ENCODE measurements at places on chromosomes 7 and 10.

DNA sequence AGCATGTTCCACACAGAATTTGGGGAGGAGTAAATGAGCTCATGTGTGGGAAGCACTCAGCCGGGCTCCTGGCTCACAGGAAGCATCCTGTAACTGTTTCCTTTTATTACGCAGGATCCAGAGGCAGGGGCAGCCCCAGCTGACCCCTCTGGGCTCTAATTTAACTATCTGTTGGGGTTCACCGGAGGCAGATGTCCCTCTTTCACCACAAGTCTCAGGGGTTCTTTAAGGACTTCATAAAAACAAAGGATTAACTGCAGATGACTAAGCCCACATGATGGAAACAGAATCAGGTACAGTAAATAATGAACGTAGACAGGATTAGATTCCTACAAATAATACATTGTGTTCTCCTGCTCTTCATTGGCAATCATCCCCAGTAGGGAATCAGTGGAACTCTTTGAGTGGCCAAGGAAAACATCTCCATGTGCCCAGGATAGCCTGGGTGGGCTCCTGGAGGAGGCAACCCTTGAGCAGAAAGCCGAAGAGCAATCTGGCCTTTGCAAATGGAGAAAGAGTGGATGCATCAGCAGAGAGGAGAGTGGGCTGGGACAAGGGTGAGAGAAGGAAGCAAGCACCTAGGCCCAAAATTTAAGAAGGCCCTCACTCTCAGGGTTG lies 24.6 kb downstream of the TBXAS1 start:
- DNase-seq = no peak

DNA sequence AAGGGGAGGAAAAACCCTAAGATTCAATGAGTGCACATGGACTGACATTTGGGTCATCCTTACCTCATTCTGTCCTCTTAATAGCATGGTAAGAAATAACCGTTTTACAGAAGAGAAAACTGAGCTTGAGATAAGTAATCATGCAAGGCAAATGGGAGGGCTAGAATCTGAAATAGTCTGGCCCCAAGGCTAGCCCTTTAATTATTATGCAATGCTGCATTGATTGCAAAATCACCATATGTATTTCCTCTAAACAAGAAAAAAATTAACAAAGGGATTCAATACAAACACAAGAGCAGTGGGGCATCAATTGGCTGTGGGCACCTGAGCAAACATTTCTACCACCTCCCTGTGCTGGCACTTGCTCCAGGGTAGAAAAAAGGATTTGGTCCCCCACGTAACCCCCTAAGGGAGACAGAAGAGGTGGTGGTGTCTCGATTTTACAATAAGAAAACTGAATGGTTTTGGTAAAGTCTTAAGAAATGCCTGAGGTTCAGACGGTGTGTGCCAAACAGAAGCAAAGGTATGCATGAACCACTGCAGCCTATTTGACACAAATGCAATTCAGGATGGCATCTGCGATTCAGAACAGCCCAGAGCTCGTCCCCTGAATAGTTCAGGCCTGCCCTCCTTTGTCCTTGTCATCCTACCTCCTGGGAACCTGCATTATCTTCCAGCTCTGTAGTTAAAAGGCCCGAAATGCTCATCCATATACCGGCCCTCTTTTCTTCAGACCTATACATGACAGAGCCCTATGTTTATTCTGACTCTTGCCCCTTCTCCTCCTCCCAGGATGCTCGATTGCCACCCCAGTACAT lies 23.6 kb downstream of the PIP4K2A start:
- no peak for DNase-seq

- no peak for DNase-seq
Observed at GRCh38 chr7:134454277-134454676, 4.6 kb downstream of the AKR1B1 start.

DNA sequence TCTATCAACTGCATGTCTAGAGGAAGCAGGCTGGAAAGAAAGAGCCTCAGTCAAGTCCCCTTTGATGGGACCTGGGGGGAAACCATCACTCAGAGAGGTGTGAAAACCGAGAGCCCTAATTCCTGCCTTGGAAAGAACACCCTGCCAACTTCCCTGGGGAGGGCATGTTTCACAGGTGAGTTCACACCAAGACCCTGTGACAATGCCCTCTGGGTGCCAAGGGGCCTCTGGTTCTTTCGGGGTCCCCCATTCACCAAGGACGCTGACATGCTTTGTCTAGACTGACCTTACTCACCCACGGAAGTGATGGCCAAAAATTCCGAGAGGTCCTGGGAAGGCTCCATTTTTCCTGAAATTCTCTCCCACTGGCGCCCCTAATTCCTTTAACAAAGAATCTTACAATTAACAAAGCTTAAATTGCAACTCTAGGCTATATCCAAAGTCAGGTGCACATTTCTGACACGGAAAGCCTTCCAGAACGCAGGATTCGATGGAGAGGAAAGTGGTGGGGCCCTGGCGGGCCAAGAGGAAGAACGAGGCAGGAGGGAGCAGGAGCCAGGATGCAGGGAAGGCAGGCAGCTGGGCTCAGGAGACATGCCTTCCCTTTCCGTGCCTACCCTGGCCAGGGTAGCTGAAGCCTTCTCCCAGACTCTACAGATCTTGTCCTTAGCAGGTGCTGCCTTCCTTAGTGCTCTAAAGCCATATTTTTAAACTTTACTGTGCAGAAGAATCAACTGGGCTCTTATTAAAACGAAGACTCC lies 23.7 kb downstream of the VSTM4 start:
- DNase-seq = peak; percentile 44

DNA sequence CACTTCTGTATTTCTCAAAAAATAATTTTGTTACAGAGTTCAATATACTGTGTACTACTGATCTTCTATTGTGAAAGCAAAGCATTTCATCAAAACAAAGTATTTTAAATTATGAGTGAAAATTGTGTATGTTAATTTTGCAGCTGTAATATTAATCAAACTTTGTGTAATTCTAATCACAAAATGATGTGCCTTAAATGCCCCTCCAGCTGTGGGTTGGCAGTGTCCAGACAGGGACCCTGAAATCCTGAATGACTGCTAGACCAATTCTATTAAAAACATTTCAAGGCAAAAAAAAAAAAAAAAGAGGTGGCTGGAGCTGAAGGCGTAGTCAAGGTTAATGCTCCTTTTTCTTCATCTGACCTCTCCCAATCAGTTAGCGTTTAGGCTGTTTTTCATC lies 36.2 kb downstream of the SCD start:
- no peak for DNase-seq

GRCh38 chr10:75437693-75438092 lies 6.3 kb downstream of the LRMDA start:
- no peak for DNase-seq

DNA sequence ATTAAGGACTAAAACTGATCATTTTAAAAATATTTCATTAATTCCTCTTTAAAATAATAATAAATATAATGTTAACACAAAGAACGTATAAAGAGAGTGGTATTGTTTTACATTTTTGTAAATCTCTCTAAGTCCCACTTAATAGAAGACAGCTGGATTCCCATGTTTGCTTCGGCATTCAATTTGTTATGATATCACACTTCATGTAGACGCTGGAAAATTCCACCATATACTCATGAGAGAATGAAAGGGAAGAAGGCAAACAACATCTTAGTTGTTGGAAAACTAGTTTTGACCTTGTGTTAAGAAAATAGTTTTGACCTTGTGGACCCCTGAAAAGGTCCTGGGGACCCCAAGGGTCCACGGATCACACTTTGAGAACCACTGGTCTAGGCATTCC lies 85.3 kb upstream of the MGMT start:
- DNase-seq = no peak

DNA sequence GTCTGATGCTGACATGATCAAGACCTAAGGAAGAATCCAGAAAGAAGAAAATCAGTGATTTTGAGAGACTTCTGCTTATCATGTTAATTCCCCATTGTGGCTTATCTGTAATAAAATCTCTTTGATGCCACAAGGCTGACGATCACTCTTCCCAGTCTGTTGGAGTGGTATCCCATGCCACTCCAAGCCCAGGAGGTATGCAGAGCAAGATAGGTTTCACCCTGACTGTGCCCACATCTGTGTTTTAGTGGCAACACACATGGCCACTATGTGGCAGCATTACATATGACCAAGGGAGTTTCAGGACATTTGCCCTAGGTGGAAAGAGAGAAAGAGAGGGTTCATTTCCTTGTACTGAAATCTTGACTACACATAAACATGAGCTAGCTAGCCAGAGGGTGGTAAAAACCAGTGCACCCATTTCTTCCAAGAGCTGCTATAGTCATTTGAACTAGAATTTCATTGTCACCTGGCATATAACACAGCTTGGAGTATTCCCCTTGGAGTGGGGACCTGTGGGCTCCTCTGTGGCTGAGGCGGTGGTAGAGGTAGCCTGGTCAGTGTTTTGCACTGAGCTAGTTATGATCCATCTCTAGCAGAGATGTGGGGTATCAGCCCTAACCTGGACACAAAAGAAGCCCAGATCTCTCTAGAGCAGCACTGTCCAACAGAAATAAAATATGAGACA lies 20.8 kb downstream of the LAMB4 start:
- DNase-seq = no peak

DNA sequence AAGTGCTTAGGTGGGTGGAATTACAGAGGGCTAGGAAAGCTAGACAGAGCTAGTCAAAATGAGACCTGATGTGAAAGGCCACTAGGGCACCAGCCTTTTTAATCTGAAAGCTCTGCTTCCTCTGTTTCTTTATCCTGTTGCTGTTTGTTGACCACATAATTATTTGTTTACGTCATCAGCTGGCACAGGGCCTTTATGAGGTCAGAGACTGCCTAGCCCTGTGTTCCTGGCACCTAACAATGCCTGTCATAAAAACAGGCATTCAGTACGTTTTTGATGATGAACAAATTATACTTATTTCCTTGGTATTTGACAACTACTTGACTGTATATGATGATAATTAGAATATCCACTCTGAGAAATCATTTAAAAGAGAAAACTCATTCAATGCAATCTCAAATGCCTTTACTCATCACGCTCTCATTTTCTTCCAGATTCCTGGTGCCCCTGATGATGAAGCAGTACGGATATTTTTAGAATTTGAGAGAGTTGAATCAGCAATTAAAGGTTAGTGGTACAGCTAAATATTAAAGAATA lies 26.0 kb downstream of the RBM17 start:
- no peak for DNase-seq

DNA sequence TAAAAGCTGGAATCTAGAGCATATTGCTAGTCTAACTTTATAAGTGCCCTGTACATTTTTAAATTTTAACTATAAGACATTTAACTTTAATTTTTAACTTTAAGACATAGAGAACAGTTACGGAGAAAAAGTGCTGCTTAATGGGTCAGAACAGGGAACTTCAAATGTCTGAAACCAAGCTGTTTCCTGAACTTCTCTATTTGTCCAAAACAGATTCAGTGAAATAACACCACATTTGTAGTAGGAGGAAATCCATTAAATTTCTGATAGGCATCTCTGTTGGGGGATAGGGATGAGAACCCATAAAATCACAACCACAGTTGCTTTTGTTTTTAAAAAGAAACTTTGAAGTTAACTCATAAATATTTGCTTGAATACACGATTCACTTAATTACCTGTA lies 170.8 kb upstream of the ANK3 start:
- no peak for DNase-seq

GRCh38 chr10:74842301-74842954 lies 16.0 kb downstream of the KAT6B start:
- no peak for DNase-seq

DNA sequence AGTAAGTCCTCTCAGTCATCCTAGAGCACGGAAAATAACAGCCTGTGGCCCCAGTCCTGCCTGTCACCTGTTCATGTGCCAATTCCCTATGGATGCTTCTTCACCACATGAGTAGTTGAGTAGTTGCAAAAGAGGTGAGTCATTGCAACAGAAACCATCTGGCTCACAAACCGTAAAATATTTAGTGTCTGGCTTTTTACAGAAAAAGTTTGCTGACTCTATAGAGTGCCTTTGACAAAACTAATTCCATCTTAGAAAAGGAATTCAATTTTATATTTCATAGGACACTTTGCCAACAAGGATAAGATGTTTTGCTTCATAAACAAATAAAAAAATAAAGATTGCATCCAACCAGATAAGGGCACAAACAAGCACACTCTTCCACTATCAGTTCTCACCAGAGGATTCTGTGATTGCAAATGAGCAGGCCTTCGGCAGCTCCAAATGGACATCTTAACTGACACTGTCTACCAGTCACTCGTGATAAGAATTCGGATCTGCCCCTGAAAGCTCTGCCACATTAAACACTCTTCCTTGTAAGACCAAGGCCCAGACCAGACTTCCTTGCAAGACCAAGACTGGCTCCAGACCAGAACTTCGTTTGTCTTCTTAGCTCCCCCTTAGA lies 242.7 kb upstream of the SEMA3C start:
- no peak for DNase-seq

- no peak for DNase-seq
Observed at GRCh38 chr7:125424721-125425120, 495.1 kb upstream of the POT1 start.

DNA sequence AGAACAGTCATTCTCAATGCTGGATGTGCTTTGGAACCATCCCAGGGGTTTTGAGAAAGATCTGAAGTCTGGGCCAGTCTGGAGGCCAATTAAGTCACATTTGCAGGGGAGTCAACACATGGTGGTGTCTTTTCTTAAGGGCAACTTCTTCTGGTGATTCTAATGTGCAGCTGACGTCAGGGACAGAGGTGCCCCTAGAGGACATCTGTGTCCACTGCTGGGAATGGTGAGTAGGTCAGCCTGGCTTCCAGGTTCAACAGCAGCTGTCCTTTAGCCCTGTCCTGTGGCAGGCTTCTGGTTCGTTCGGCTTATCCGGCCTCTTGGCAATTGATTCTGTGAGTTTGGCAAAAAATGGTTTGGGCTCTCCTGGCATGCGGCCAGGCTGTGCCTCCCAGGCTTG lies 269.7 kb upstream of the HABP2 start:
- DNase-seq = no peak

DNA sequence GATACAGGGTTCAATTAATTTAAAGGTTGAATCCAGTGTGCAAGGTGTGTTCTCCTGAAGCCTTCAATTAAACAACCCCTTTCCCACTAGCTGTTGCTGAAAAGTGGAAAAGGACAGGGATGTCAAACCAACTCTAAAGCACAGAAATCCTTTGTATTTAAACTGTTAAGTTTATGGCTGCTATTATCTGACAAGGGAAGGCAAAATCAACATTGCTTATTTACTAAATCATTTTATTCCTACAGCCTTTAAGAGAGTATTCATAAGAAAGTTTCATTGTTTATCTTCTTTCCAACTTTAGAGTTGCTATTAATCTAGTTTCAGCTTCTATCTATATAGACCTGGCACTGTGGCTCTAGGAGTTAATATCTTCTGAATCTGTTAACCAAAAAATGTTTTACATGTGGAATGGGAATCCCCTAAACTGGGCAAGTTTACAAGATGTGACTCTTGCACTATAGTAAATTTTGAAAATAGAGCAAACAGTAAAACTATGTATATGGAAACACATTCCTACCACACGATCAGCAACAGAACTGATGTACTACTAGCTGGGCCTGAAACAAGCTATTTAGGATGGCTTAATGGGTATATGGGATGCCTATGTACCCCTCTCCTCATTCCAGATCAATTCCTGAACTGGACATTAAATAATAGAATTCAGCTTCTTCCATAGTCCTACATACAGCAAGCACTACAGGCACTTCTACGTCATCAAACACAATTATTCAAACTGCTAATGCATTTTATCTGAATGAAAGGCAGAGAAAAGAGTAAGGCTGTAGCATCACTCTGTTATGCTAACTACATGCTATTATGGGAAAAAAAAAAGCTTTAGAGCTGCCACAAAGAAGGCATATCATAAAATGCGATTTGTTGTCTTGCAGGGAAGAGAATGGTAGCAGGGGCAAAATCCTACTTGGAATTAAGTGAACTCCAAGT lies 52.8 kb downstream of the CDK6 start:
- no peak for DNase-seq

- peak; percentile 74 for DNase-seq
Observed at GRCh38 chr10:97427571-97428179, 1.7 kb downstream of the PGAM1 start.

Measured in activated effector memory CD4-positive, alpha-beta T cell treated with anti-CD3 and anti-CD28 coated beads, Interleukin-2, amount 50 U/mL, for 16 hours (primary cell).